ENCODE measurements at places on chromosomes 5 and 9.

GRCh38 chr9:36125062-36125855 lies 11.3 kb upstream of the GLIPR2 start:
- DNase-seq = no peak

DNA sequence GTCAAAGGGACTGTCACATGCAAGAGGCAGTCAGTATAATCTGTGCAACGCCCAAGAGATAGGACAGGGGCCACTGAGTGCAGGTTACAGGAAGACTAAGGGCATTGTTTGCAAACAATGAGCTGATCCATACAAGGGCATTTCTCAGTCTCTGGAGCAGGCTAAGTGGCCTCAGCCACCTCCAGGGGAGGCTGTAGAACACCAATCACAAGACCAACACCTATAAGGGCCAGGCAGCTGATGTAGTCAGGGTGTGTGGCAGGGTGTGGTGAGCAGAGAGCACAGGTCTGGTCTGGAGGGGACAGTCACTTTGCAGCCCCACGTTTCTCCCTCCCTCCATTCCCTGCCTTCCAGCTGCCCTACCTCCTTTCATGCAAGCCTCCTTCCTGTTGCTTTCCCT lies 83.2 kb upstream of the ADRA1B start:
- peak; percentile 44 for DNase-seq

- peak; percentile 47 for DNase-seq
Observed at GRCh38 chr5:11075035-11075805, 314.2 kb upstream of the DAP start.

GRCh38 chr9:96612966-96613589 lies 6.6 kb downstream of the CDC14B start:
- DNase-seq = no peak

- no peak for DNase-seq
Observed at GRCh38 chr9:134693641-134694367, 52.2 kb downstream of the COL5A1 start.

DNA sequence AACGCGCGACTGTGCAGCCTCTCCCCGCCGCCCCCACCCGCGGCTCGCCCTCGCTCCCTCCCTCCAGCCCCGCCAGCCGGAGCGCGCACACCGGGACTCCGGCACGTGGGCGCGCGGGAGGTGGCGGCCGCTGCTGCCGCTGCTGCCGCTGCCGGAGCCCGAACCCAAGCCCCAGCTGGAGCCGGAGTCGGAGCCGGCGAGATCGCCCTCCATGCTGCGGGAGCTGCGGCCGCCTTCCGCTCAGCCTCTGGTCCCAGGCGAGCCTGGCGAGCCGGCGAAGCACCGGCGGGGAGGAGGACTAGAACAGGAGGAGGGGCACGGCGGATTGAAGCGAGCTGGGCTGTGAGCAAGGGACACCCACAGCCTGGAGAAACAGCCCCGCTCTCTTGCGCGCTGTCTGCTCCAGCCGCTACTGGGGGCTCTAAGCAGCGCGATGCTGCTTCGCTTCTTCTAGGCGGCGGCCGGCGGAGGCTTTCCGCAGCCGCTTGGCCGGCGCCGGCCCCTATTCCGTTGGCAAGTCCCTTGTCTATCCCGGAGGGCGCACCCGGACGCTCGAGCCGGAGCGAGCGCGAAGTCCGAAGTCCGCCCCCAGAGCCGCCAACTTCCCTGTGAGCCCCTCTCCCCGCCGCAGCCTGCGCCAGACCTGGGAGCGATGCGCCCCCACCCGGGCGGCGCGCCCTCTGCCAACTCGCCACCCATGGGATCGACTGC lies 598.7 kb upstream of the SGCD start:
- DNase-seq = no peak

DNA sequence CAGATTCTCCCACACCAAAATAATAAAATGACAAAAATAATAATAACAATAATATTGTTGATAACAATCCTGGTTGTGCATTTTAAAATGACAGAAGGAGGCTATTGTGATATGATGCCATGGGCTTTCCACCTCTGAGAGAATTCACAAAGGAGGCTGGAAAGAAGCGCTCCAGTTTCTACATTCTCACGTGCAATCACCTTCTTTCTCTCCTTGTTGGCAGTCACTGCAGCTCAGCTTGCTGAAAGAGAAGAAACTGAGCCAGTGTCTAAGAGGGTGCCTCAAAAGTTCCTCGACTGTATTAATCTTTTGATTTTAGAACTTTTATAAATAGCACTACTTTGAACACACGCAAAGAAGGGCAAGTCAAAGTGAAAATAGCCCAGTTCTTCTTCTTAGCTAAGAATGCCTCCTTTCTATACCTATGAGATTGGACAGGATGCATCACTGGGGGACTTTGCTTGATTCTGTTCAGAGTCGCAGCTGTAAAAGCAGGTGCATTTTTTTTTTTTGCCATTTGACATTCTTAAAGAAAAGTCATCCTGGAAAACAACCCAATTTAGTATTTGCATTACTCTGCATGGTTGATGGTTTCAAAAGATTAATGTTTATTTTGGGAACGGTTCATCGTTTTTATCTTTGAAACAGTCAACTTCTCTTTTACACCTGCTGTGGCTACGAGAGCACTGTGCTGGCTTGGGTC lies 12.4 kb upstream of the SUB1 start:
- DNase-seq = peak; percentile 89

DNA sequence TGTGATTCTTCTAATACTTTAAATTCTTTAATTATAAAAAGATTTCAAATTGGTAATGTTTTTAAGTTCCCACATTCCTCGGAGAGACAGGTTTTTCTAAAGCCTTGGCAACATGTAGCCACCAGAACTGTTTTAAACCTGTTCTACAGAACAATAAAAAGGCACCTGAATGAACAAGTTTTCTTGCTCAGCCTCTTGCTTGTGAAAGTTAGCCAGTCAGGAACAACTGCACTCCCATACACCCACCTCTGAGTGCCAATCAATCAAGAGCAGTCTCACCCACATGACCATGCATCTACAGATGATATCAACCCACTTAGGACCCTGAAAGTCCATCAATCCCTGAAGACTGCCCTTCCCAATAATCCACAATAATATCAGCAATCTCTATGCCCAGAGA lies 62.3 kb downstream of the AP3B1 start:
- no peak for DNase-seq

- DNase-seq = no peak
Observed at GRCh38 chr5:178577376-178577839, 12.8 kb downstream of the COL23A1 start.

DNA sequence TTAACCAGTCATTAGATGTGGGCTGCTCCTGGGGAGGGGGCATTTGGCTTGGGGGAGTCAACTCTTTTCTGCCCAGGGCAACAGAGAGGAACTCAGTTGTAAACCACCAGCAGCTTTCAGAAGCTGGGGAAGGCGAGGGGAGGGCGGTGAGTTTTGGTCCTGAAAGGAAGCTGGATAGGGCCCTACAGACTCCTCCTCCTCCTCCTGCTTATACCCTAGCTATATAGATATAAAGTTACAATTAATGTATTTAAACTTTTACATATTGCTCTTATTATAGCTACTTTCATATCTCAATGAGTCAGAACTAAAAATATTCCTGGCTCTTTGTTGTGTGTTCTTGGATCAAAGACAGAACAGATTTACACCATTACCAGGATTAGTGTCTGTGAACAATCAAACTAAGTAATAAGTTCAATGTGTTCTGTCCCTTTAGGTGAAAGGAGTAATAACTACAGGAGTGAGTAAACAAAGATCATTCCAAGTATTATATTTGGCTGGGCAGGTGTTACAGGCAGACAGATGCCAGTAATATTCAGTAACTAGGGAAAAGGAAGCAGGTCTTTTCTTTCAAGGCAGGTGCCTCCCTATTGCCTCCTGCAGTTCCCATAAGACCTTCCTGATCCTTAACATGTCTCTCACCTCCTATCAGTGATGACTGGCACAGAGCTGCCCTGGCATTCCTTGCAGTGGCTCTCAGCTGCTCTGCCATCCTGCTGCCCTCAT lies 20.5 kb upstream of the VPS13A start:
- DNase-seq = no peak

- no peak for DNase-seq
Observed at GRCh38 chr5:73997960-73998359, 372.0 kb downstream of the ARHGEF28 start.

DNA sequence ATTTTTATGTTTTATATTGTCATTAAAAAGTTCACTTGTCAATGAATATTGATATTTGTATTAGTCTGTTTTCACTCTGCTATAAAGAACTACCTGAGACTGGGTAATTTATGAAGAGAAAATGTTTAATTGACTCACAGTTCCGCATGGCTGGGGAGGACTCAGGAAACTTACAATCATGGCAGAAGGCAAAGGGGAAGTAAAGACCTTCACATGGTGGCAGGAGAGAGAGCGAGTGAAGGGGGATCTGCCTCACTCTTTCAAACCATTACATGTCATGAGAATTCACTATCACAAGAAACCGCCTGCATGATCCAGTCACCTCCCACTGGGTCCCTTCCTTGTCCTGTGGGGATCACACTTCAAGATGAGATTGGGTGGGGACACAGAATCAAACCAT lies 27.4 kb downstream of the SRD5A1 start:
- DNase-seq = no peak

DNA sequence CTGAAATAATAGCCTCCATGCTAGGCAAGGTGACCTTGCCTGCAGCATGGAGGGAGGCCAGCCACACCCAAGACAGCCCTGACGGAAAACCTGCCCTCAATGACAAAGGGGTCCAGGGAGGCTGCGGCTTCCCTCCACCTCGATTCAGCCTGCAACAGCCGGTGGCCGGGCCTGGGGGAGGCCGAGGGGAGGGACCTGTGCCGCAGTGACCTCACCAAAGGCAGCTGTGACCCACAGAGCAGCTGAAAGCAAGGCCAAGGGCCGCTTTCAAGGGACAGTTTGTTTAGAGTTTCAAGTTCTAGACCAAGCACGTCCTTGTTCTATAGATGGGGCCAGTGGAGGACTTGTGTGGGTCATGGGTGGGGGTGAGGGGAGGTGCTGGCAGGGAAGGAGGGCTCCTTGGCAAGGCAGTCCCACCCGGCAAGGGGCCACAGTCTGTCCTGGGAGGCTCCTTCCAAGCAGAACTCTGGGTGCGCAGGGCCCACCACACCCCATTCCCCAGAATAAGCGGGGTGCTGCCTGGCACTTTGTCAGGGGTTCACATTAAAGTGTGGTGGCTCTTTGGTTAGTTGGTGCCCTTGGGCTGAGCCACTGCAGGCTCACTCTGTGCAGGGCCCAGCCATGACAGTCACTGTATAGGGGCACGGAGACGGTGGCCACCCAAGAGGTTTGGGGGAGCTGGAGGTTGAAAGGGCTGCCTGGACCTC lies 226.5 kb downstream of the FANCC start:
- DNase-seq = no peak

- no peak for DNase-seq
Observed at GRCh38 chr9:132531195-132531594, 51.2 kb upstream of the BARHL1 start.

DNA sequence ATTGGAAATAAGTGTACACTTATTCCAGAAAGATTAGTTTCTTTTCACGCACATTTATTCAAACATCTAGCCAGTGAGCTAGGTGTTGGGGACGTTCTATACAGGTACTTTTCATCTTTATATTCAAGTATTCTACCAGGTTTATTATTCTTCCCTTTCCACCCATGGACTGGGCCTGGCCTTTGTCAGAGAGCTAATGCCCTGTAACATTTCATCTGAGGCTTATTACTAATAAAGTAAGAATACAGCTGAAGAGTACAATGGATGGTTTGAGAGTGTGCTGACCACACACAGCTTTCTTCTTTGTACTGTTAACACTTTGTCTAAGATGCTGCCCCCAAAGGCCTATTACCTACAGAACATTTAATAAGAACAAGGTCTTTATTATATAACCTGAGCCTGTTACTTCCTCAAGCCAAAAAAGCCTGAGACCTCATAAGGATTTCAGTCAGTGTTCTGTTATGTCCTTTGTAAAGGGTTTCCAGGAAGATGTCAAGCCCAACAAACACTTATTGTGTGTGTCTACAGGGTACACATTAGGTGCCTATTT lies 93.5 kb downstream of the ZNF608 start:
- DNase-seq = peak; percentile 60

DNA sequence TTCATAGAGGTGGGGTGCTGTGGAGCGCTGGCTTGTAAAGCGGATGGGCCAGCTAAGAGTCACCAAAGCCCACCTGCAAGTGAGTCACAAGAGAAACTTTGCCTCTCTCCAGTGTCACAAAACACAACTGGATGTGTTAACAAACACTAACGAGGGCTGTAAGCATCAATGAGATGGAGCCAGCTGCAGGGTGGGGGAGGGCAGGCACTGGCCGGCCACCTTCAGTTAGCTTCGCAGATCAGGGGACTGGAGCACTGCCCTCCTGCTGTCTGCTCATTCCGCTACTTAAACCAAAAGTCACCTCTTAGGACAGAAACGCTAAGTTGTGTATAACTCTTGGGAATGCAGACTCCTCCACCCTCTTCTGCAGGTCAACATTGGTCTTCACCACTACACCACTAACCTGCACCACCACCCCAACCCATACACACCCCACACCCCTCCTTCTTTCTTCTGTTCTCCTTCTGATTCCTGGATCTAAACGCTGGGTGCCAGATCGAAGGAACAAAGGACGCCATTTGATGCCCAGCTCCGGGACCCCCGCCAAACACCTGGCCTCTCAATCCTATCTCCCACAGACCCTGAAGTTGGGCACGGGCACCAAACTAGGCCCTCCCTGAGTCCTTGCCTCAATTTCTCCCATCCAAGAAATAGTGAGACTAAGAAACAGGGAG lies 2.1 kb downstream of the ARSI start:
- no peak for DNase-seq

- peak; percentile 74 for DNase-seq
Observed at GRCh38 chr9:136409557-136410455, 608 bp downstream of the ENTR1 start.

GRCh38 chr5:57804007-57804444 lies 321.4 kb upstream of the ACTBL2 start:
- DNase-seq = no peak

DNA sequence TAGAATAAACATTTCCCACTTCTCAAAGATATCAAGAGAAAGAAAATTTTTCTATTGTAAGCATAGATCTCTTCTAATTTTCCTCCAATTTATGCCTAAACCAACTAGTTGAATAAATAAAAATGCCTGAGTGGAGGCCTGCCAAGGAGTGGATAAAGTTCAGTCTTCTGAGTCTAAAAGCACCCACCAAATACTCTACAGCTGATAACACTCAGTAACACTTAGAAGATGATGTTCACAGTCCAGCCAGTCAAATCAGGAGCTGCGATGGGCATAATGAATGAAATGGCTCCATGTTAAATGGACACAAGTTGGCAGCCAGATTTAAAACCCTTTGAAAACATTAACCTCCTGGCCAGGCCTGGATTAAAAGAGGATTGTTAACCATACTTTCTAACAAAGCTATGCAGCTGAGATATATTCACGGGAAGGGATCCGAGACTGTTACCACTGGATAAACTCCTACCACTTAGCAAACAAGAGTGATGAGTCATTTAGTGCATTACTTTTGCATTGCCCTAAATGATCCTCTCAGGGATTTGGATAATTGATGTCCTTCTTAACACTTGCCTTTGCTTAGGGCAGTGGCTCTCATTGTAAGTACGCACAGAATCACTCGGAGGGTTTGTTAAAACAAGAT lies 63.7 kb upstream of the CCDC112 start:
- DNase-seq = no peak

- DNase-seq = no peak
Observed at GRCh38 chr9:75998096-75998780, 107.8 kb downstream of the PCSK5 start.

All from Karpas-422 (cell line).